ENCODE measurements at places on chromosomes 11 and 22. TPM values are rescaled to one million over a fixed set of nuclear protein-coding genes. Genes with fewer than 3 reads are reported as not detected.

- DNase-seq: no peak
These were observed 20.5 kb downstream of the IL17REL start for GRCh38 chr22:49991907-49992533.

The FAM111A gene
- 80.8 TPM for total RNA-seq

GRCh38 chr22:17548010-17548755, 15.1 kb upstream of the SLC25A18 start:
- DNase-seq: no peak

The CYP2D6 gene
- total RNA-seq: not detected

The CCDC134 gene
- 14.6 TPM for total RNA-seq

DNA sequence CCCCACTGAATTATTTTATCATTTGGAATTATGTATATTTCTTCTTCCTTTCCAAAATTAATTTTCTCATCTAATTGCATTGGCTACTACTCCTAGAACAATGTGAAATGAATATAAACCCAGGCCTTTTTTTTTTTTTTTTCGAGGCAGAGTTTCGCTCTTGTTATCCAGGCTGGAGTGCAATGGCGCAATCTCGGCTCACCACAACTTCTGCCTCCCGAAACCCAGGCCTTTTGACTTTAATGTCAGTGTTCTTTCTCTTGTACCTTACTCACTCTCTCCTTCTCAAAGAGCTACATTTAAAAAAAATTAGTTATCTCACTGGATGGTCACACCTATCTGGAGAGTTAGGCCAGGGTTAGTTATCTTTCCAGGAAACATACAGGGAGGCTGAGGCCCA, 35.3 kb upstream of the LRRC32 start:
- no peak for DNase-seq

- peak; percentile 65 for DNase-seq
These were observed 15.6 kb downstream of the ARAP1 start for GRCh38 chr11:72736452-72737069.

DNA sequence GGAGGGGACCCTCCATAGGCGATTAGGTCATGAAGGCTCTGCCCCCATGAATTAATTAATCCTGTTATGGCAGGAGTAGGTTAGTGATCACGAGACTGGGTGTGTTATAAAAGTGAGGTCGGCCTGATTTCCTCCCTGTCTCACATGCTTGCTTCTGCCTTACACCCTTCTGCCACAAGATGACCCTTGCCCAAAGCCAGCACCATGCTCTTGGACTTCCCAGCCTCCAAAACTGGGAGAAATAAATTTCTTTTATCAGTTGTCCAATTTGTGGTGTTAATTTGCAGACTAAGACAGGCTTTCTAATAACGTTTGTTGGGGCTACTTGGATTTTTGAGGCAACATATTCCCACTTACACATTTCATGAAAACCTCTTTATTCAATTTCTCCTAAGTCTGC, 23.4 kb upstream of the ALDH3B2 start:
- DNase-seq: no peak

The C1QTNF5 gene
- 9.1 TPM for total RNA-seq

The KCNQ1 gene
- not detected for total RNA-seq

- DNase-seq: no peak
These were observed 4.3 kb upstream of the WT1 start for GRCh38 chr11:32439501-32440210.

DNA sequence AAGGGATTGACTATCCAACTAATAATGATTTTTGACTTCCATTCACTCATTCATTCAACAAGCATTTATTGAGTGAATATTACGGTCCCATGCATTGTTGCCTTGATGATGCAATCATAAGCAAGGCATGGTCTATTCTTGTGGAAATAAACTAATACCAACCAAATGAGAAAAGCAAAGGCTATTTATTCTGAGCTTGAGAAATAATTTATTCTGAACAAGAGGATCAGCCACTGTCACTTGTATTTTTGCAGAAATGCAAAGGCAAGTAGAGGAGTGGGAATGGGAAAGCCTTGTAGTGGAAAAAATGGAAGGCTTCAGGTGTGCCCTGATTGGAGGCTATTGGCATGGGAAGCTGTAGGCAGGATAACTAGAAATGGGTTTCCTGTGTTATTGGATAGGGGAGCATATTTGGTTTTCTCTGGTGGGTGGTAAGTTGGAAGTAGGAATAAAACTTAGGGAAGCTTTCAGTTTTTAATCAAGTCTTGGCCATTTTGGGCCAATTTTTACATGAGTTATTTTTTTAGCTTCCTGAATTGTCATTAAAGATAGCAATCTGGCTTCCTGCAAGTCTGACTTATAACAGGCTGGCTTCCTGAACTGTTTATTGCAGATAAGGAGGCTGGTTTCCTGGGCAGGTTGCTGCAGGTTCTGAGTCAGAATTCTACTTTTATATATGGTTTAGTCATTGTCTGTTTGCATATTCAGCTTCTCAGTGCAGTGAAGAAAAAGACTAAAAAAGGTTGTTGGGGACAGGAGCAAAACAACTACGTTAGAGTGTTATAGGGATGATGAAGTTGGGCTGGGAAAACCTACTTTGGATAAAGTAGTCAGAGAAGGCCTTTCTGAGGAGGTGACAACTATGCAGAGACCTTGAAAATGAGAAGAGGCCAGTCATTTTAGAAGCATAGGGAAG, 106.7 kb downstream of the APIP start:
- no peak for DNase-seq

The IL10RA gene
- not detected for total RNA-seq

- DNase-seq: no peak
These were observed 146.4 kb downstream of the CHST1 start for GRCh38 chr11:45518833-45519535.

GRCh38 chr11:100459811-100460210, 227.3 kb upstream of the ARHGAP42 start:
- no peak for DNase-seq

DNA sequence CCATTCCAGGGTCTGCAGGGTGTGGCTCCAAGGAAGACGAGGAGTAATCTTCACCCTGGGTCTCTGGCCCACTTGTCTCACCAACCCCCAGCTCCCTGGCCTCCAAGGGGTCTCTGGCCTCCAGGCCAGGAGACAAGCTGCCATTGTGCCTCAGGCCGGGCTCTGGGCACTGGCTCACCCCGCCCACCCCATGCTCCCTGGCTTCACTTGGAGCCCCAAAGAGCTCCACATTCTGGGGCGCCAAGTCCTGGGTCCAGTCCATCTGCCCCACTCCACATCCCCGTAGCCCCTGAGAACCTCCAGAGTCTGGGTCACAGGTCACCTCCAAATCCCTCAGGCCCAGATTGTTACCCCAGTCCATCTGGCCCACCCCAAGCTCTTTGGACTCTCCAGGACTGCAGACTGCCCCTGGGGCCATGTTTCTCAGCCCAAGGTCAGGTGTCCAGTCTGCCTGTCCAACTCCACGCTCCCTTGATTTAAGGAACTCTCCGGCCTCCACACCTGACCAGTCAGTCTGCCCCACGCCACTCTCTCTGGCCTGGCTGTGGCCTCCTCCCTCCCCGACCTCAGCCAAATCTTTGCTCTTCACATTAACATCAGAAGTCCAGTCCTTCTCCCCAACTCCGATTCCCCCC, 16.2 kb downstream of the TNKS1BP1 start:
- DNase-seq: no peak

GRCh38 chr11:70129051-70129592, 51.0 kb downstream of the ANO1 start:
- DNase-seq: no peak

The DDTL gene
- not detected for total RNA-seq

The GRAP2 gene
- not detected for total RNA-seq

The AMOTL1 gene
- total RNA-seq: 30.2 TPM

GRCh38 chr11:61587951-61588727, 7.3 kb upstream of the SYT7 start:
- DNase-seq: no peak

The NXPE4 gene
- not detected for total RNA-seq

The OR52I1 gene
- total RNA-seq: not detected

All from LHCN-M2 (cell line).